ENCODE measurements at places on chromosomes 2 and 18.

DNA sequence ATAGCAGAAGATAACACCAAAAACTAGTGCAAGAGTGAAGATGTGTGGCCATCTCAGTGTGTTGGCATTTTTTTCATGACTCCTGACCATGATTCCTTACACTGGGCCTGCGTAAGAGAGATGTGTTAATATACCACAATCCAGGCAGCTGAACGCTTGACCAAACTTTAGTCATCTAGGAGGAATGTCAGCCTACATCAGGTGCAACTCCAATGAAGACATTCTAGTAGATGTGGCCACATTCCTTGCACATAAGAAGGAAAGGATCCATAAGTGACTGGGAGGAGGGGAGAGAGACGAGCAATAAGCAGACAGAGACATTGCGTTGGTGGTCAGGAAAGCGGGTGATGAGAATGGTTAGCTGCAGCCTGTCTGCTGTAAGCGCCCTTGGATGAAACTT lies 42.6 kb downstream of the CYRIA start:
- DNase-seq, result no peak

DNA sequence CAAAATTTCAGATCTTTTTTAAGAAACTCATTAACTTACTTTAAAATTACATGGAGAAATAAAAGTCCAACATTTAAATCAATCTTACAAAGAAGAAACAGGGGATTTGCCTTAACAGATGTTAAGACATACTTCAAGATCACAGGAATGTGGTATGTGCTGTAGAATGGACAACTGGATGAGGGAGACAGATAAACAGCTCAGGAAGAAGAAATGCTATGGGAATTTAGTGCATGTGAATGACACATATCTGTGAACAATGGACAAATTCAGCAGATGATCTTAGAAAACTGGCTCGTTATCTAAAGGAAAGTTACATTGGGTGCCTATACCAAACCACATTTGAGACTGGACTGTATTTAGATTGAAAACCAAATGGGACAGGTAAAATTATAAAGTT lies 246.8 kb upstream of the AGAP1 start:
- DNase-seq, result no peak

DNA sequence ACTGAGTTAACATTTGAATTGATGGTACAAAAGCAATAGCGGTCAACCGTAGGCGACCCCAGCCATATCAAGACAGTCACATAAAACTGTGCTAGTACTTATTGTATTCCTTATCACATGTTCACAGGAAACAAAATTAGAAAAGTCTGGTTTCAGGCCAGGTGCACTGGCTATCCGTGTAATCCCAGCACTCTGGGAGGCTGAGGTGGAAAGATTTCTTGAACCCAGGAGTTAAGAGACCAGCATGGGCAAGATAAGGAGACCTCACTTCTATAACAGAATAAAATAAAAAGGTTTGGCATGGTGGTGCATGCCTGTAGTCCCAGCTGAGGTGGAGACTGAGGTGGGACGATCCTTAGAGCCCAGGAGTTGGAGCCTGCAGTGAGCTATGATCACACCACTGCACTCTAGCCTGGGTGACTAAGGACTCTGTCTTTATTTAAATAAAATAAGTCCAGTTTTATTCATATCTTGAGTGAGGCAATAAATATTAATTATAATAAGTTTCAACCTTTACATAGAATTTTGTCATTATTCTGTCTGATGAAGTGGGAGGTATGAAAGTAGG lies 84.1 kb upstream of the RGPD4 start:
- no peak for DNase-seq

DNA sequence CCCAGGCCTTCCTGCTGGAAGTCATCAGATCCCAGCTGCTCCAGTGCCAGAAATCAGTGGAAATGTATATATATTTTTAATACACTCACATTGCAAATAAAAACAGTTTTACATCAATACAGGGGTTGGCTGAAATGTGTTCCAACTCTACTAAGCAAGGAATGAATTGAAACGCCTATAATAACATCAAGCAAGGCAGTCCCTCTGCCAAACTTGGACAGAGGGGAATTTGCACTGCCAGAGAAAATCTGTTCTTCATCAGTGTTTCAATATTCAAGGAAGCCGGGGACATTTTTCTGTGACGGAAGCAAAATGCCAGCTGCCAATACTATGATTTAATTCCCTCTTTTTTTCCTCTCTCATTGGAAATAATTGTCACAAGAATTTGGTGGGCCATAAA lies 335.3 kb downstream of the TNS1 start:
- DNase-seq, result no peak

DNA sequence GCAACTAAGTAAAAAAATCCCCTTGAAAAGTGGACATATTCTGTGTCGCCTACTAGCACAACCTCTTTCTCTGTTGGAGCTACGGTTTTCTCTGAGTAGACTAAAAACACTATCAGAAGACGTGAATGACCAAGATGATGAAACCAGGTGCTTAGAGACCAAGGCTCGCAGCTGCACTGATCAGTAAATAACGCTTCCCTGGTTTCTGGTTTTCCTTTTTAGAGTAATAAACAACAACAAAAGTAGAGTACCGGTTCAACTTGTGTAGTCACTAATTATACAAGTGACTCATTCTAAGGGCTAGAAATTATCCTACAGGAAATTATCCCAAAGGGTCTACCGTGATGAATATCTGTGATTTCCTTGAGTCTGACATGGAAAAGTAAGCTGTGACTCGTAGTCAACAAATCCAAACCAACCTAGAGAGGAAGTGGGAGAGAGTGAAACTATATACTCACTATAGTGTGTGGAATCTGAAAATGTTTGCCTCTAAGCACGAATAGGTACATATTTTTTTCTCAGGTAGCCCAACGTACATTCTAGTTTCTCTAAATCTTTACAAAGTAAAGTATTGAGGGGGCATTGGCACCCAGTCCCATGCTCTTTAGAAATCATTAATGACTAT lies 17.8 kb downstream of the RASGRP3 start:
- no peak for DNase-seq
